ENCODE measurements at places on chromosomes 6 and 20.

DNA sequence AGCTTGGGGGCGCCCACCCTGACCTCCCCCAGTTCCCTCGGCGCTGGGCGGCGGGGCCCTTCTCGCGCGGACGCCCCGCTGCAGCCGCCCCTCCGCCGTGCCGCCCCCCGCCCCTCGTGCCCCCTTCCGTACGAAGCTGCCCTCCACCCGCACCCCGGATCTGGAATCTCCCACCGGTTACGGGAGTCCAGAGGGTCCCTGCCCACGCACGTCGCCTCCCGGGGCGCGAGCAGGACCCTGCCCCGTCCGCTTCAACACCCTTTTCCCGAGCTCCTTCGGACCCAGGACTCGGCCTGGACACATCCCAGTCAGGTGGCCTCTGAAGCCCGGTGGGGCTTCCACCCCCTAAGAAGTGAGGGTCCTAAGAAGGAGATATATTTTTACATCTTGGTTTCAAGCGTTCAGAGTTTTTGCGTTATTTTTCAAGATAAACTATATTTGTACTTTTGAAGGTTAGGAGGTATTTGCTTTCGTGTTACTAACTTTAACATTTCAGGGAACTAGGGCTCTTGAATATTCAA lies 506 bp downstream of the ARFGAP1 start:
- no peak for DNase-seq

- no peak for DNase-seq
Observed at GRCh38 chr20:45037635-45038034, 63.3 kb downstream of the KCNS1 start.

- no peak for DNase-seq
Observed at GRCh38 chr6:90347411-90347851, 50.8 kb upstream of the BACH2 start.

DNA sequence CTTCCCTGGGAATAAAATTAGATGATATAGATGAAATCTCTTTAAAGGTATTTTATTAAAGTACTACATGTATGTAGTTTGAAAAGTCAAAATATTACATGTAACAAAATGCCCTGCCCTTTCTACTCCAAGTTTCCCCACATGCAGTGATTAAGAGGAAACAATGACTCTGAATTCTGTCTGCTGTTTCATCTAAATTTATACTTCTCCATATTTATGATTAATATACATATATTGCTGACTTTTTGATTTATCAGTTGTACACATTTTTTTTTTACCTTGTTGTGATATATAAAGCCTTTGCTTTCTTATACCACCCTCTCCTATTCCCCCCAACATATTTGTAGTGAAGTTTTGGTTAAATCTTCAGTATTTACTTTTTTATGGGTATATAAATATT lies 127.9 kb downstream of the ZFAND3 start:
- DNase-seq = no peak

DNA sequence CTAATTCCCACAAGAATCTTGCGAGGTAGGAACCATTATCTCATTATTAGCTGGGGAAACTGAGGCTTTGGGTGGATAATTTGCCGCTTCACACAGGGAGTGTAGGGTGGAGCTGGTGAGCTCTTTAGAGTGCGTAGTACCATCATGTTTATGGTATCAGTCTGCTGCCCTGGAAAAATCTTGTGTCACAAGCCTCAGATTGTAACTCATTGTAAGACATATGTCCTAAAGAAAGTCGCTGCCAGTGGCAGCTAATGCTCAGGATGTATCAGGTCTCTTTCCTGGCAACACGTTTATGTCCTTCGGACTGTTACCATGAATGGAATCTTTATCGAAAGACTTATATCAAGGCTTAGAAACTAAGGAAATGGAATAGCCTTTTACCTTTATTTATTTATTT lies 1.9 kb downstream of the ZFAND3 start:
- no peak for DNase-seq

- peak; percentile 32 for DNase-seq
Observed at GRCh38 chr6:147285087-147285855, 81.1 kb downstream of the STXBP5 start.

- DNase-seq = no peak
Observed at GRCh38 chr20:43565758-43566104, 6.9 kb downstream of the SGK2 start.

DNA sequence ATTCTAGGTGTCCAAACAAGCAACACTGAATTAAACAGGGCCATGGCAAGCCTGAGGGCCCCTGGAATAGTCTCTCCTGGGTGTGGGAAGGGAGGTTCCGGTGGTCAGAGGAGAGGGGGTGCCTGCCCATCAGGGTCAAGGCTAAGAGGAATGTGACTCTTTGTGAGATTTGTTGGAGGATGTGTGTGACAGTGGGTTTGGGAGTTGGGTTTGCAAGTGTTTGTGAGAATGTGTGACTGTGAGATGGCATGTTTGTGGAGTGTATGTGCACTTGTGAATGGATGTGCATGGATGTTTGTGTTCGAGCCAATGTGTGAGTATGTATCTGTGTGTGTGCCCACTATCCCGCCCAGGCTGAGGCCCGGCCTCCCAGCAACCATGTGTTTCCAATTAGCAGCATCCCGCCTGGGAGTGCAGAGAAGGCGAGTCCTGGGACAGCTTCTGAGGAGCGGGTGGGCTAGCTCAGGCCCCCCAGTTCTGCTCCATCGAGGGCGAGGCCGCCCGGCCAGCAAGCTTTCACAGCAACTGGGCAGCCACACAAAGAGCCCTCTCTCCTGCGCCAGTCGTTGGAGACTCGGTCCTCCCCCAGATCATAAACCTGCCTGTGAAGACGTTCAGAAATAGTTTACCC lies 12.6 kb downstream of the FOXC1 start:
- DNase-seq = peak; percentile 60

DNA sequence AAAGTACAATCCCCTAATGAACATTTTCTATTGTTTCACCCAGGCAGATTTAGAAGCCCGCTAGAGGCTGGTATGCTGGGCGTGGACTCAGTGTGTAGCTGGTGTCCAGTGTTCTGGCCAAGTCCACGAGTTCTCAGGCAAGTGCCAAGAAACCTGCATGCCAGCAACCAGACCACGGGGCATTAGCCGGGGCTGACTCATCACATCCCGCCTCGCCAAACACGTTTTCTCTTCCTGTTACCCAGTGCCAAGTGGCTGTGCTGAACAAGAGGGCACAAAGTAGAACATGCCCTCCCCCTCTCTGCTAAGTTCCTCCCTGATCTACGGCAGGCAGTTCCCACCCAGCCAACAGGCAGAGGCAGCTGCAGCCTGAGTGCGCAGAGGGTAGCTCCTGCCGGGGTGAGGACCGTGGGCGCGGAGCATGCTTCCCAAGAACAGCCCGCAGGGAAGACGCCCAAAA lies 29.6 kb downstream of the RAMACL start:
- DNase-seq = no peak

- DNase-seq = no peak
Observed at GRCh38 chr6:115712291-115712961, 348.3 kb downstream of the FRK start.

GRCh38 chr20:20713244-20713765 lies 861 bp upstream of the RALGAPA2 start:
- DNase-seq = no peak

GRCh38 chr6:4640139-4640538 lies 136.1 kb upstream of the CDYL start:
- no peak for DNase-seq

- DNase-seq = no peak
Observed at GRCh38 chr6:110447761-110448160, 28.7 kb downstream of the SLC22A16 start.

DNA sequence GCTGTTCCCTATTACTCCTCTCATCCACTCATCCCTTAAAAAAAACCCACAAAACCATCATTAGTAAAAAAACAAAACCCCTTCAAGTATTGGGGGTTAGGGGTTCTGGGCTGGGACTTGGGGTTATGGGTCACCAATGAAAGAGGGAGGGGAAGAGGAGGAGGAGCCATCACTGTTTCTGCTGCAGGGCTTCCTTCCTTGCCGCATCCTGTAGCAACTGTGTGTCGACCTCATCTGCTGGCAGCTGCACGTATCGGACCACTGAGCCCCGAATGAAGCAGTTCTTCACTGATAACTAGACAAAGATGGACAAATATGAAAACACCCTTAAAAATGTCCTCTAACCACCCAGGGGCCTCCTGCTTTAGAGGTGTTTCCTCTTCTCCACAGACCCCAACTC lies 2.0 kb upstream of the VARS1 start:
- no peak for DNase-seq

GRCh38 chr20:61295682-61296628 lies 43.9 kb downstream of the CDH4 start:
- DNase-seq = no peak

DNA sequence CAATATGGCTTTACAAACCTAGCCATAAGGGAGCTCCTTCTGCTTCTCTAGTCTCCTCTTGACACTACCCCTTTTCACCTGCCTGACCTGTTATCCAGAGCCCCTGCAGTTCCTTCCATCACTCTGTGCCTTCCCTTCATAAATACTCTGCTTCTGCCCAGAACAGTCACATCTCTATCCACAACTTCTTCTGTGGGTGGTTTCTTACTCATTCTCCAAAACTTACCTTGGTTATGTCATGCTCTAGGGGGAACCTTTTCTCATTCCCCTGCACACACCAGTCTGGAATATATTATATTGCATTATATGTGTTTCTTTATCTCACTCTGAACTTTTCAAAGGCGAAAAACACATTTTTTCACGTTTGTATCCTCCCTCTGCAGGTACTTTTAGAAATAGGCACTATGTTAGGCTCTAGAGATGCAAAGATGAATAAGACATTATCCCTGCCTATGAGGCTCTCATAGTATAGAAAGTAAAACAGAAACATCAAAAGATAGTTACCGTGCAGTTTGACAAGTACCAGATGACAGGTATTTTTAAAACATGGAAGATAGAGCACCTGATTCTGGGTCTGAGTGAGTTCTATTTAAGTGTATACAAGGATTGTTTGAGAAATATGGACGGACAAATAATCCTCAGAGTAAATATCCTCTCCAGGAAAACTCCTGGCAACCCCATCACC lies 51.5 kb downstream of the AIG1 start:
- no peak for DNase-seq

DNA sequence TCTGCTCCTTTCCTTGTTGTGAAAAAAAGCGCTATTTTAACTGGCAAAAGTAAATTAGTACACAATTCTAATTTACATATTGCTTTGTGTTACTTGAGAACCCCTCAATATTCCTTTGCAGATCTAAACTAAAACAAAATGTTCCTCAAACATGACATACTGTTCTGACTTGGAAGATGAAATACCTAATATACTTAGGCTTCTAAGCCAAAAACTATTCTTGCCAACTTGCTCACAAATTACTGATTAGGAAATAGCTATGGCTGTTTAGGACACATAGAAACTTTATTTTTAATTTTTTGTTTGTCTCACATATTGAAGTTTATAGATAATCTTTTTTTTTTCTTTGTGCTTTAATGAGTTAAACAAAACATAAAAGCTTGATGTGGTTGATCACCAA lies 542.2 kb downstream of the GRIK2 start:
- no peak for DNase-seq

DNA sequence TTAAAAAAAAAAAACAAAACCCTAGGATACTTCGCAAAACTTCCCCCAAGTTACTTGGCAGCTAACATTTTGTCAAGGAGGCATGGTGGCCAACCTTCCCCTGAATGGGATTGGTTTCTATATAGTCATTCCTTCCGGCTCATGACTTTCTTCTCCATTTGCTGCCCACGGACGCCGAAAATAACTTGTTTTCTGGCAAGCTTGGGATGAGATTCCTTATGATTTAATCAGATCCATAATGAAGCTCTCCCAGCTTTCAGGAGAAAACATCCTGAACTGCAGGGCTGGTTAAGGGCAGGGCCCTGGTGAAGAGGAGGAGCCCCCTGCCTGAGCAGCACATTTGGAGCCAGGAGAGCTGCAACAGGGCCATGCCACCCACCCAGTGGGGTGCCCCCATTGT lies 49.9 kb downstream of the PPP1R16B start:
- no peak for DNase-seq

All from SK-N-DZ (cell line).